H7 (cell line): ENCODE measurements at places on chromosomes 1 and 21.

DNA sequence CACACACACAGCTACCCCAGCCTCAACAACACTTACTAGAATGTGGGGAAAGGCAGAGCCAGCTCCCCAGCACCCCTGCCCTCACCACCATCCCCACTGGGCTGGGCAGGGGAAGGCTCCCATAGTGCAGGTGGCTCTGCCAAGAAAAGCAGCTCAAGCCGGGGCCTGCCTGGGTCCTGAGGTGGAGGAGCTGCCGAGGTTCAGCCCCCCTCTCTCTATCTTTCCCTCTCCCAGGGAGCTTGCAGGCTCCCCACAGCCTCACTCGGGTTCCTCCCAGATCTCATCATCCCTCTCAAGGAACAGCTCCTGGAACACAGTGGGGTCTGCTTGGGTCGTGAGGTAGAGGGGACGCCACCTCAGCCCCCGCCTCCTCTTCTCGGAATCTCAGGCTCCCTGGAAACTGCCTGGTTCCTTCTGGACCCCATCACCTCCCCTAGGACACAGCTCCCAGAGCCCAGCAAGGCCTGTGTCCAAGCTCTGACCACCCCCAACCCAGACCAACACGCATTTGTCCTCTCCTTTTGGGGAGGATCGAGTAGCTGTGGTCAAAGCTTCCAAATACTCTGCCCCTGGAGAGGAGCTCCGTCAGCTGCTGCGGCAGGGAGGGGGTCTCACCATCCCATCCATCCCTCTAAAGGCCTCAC lies 704 bp downstream of the S100A16 start:
- DNase-seq = peak; percentile 65

- no peak for DNase-seq
Observed at GRCh38 chr21:27192281-27192949, 225.5 kb upstream of the ADAMTS5 start.

GRCh38 chr1:165527251-165528007 lies 16.4 kb upstream of the LRRC52 start:
- DNase-seq = no peak

DNA sequence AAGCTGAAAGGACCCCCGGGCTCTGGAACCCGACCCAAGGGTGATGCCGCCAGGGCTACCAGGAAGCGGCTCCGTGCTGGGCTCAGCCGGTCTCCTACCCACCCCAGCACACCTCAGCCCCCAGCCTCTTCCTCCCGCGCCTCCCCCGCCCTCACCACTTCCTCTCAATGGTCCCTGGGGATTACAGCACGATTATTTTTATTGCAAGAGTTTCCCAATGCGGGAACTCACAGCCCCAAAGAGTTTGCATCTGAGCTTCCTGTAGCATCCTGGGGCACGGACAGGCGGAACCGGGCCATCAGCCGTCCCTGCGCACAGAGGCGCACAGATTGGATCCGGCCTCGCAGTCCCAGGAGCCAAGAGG lies 8.7 kb upstream of the SLX9 start:
- peak; percentile 79 for DNase-seq

DNA sequence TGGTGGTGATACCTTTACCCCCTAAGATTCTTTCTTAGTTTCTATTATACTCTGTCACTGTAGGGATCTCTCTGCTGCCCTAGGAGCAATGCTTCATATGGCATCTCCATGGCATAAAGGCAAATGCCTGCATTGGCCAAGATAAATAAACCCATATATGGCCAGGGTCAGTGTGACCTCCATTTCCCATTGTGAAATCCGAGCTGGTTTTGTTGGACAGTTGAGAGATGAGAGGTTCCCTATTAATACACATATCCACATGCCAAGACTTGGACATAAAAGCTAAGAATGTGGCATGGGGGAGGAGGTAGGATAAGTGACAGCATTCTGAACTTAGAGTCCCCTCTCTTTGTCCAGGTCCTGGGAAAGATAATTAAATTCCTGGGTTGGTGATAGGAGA lies 1.4 kb downstream of the TPM3 start:
- DNase-seq = no peak

DNA sequence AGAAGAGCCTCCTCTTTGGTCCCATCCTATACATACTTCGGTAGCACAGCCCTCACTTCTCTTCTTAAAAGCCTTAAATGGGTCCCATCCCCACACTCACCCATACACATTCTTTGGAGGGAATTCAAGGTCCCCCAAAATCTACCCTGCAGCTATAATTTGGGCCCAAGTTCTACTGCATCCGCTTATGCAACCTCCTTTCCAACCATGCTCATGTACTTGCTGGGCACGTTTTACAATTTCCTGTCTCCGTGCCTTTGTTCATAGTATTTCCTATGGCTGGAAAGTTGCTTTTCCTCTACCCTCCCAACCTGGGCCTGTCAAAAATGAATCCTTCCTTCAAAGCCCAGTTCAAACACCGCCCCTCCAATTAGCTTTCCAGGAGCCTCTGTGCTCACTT lies 99.7 kb downstream of the SLC45A1 start:
- DNase-seq = no peak

DNA sequence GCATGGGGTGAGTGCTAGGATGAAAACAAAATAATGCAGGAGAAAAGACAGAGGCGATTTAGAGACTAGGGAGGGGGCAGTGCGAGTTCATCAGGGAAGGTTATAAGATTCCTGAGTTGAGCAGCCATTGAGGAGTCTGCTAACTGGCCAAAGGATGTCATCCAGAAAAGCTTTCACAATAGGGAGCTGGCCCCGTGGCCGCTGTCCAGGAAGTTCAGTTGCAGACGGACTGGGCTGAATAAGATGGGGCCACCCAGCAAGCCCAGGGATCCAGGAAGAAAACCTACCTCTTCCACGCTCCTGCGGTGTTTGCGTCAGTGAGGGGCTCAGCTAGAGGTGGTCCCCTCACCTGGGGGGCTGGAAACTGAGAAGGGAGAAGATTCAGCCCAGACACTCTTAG lies 4.0 kb upstream of the PKP1 start:
- no peak for DNase-seq

GRCh38 chr1:38291906-38292521 lies 245.4 kb upstream of the POU3F1 start:
- DNase-seq = peak; percentile 88
